Spinal cord (tissue), 10 donors: ENCODE measurements at places on chromosomes 2 and 18. TPM values are rescaled to one million over a fixed set of nuclear protein-coding genes. Genes with fewer than 3 reads are reported as not detected.

SLC4A5 gene
- 22.3 TPM for total RNA-seq

METTL5 gene
- total RNA-seq: 40.8 TPM

DAW1 gene
- total RNA-seq: 5.0 TPM

LCT gene
- total RNA-seq: 0.10 TPM

PID1 gene
- 33.4 TPM for total RNA-seq

CIB4 gene
- 0.50 TPM for total RNA-seq

NOL4 gene
- total RNA-seq: 22.1 TPM

COPS7B gene
- 26.1 TPM for total RNA-seq

IL1RL2 gene
- 0.28 TPM for total RNA-seq

RFX8 gene
- 1.1 TPM for total RNA-seq

BOLL gene
- not detected for total RNA-seq

NTSR2 gene
- total RNA-seq: 1.1 TPM

SKA1 gene
- total RNA-seq: 3.8 TPM

NMUR1 gene
- total RNA-seq: 0.39 TPM

VWA3B gene
- total RNA-seq: 4.1 TPM
